Sciatic nerve (tissue), 2 donors: ENCODE measurements at places on chromosomes 2 and 18.

DNA sequence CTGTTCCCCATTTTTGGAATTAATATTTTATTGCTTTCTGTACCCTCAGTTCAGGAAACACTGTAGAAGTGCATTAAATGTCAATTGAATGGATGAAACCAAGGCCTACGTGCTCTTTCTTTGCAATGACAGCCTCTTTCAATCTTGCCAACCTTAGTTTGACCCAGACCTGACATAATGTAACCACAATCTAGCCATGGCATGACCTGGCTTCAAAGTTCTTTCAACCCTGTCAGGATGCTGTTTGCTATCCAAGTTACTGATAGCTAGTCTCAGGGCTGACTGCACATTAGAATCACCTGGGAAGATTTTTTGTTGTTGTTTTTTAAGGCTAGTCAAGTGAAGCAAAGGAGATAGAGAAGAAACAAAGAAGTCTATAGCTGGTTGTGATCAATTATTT, 190.9 kb upstream of the PKDCC start:
- DNase-seq, result no peak

GRCh38 chr2:25756536-25756935, 83.2 kb upstream of the DTNB start:
- DNase-seq, result no peak

- no peak for DNase-seq
These were observed 19.7 kb upstream of the SFXN5 start for GRCh38 chr2:73091164-73091563.

GRCh38 chr2:120778244-120778643, 42.6 kb downstream of the GLI2 start:
- no peak for DNase-seq

- DNase-seq, result peak; percentile 67
These were observed 149.6 kb downstream of the IRS1 start for GRCh38 chr2:226649871-226650660.

DNA sequence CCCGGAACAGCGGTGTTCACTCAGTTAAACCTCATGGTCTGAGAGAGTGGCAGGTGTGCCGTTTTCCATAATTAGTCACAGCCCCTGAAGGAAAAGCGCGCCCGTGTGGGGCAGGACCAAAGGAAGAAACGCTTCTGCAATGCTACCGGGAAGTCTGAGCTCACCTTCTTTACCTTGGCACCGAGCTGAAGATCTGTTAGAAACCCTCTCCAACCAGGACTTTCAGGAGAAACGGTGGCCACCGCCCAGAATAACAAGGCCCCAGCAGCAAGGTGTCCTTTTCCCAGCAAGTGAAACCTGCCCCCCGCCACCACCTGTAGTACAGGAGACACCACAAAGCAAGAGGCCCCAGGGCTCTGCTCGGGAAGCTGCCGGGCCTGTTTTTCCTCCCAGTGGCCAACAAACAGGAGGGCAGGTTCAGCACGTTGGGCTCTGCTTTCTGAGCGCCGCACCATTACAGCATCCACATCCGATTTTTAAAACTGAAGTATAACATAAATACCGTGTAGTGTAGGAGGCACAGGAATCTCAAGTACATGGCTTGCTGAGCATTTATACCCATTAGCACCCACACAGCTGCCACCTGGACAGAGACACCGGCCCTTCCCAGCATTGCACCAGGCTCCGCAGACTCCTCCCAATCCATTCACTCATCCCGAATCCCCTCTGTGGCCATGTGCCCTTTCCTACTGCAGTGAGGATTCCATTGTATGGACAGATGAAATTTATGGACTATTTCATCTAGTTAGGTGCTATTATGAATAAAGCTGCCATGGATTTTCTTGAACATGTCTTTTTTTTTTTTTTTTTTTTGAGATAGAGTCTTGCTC, 121.8 kb upstream of the RIOK3 start:
- DNase-seq, result no peak

- peak; percentile 58 for DNase-seq
These were observed 19.4 kb upstream of the PAX3 start for GRCh38 chr2:222318026-222318711.

GRCh38 chr18:3679241-3679640, 229.3 kb downstream of the TGIF1 start:
- DNase-seq, result no peak

DNA sequence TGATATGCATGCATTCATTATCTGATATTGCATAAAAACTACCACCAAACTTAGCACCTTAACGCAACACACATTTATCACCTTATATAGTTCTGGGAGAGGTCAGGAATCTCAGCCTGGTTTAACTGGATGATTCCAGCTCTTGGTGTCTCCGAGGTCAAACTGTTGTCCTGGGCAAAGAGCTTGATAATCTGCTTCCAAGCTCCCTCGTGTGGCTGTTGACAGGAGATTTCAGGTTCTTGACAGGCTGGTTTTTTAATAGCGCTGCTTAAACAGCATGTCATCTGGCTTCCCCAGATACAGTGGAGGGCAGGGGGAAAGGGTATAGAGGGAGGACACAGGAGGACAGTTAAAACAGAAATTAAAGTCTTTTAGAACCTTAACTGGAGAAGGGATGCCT, 785.0 kb downstream of the CNTNAP5 start:
- DNase-seq, result no peak

DNA sequence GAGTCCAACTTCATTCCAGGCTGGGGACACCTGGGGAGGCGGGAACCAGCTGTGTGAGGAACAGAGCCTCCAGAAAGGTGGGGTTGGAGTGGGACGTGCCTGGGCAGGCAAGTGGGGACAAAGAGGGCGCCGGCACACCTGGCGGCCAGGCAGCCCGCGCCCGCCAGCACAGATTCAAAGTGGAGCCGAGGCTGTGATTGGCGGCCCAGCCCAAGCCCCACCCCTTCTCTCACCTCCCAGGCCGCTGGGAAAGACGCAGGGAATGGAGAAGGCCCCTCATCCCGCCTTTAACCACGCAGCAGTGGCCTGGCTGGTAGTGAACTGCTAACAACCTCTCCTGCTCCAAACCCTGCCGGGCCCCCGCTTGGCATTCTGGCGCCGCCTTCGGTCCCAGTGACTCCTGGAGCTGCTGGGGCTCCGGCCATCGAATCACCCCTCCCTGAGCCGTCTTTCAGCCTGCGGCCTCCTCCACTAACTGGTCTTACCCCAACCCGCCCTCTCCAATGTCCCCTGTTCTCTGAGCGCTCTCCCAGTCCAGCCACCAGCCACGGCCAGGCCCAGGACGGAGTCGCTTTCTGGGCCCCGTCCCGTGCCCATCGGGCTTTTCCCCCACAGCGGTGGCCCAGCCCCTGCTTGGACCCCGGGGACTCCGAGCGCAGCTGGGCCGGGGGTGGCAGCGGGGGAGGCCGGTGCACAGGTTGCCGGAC, 27.9 kb upstream of the PTMA start:
- no peak for DNase-seq

GRCh38 chr2:78351208-78351607, 674.3 kb upstream of the REG3G start:
- DNase-seq, result no peak

DNA sequence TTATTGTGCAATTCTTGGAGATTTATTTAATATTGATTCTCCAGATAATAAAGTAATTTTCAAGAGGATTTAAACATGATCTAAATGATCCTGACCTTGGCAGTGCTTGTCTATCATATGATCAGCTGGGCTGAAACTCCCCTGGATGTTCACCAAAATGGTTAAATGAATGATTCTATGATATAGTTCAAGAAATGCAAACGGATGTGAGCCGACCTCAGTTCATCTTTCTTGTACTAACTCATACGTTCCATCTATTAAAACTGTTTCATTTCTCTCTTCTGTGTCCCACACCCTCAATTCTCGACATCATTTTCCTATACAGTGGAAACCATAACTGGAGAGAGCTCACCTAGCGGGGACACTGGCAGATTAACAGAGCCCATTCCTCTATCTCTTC, 281.7 kb upstream of the CCDC68 start:
- DNase-seq, result no peak

DNA sequence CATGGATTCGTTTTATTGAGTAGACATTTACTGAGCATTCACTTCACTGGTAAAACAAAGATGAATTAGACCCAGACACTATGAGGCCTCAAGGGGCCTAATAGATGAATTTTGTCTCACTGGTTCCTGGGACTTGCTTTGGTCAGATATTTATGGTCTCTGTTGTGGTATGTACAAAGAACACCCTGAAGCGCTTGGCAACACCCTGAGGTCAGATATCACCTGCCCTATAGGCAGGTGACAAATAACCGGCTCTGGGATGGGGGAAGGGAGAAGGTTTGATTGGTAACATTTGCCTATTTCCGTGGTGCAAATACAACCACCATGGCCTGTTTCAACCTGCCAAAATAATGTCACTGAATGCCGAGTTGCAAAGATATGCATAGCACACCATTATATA, 105.6 kb upstream of the STON1 start:
- DNase-seq, result no peak

DNA sequence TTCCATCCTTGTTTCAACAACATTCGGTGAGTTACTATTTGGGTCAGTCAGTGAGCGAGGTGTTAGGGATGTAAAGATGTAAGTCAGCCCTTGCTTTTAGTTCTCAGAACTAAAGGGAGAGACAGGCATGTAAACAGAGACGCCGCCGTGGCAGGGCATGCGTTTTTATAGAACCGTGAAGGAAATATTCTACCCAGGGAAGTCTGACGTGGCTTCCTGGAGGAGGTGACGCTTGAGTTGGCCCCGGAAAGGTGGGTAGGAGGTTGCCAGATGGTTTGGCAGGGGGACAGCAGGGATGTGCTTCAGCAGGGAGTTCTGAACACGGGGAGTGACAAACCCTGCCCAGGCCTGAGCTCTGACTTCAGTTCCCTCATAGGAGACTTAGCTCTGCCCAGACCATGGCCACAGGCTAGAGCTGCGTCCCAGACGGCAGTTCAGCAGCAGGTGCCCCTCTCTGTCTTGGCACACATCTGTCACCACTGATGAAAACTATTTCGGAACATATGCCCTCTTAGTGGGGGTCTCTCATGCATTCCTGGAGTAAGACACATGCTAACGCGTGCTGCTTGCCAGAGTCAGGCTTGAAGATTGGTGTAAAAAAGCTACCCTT, 23.4 kb upstream of the RPL31 start:
- DNase-seq, result peak; percentile 45

DNA sequence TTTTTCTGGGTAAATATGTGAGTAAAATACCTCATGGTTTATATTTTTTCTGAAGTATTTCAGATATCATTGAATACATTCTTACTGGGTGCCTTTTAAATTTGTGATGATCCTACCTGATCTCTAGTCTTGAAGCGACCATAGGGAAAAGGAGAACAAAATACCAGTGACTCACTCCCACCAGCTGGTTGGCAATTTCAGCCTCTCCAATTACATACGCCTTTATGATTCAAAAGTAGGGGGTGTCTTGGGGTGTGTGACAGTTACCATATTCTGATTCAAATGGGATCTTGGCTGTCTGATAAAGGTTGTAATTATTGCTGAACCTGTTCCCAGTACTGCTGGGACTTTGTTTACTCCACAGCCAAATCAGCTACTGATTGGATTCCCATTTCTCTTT, 175.9 kb upstream of the NXPH2 start:
- no peak for DNase-seq

GRCh38 chr2:182101263-182101662, 115.6 kb downstream of the PPP1R1C start:
- DNase-seq, result no peak

DNA sequence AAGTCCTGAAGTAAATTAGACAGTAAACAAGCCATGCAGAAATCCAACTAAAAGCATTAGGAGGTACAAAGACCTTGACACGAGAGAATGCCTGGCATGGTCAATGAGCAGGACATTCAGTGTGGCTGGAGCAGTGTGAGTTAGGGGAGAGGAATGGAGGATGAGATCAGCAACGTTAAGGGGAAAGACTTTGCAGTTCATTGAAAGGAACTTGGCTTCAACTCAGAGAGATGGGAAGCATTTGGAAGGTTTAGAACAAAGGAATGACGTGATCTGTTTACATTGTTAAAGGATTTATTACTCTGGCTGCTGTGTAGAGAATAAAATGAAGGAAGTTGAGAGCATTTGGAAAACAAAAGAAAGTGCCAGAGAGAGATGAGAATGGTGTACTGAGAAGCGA, 621.3 kb downstream of the XIRP2 start:
- DNase-seq, result no peak

GRCh38 chr2:169771021-169771420, 27.6 kb upstream of the SSB start:
- DNase-seq, result no peak

DNA sequence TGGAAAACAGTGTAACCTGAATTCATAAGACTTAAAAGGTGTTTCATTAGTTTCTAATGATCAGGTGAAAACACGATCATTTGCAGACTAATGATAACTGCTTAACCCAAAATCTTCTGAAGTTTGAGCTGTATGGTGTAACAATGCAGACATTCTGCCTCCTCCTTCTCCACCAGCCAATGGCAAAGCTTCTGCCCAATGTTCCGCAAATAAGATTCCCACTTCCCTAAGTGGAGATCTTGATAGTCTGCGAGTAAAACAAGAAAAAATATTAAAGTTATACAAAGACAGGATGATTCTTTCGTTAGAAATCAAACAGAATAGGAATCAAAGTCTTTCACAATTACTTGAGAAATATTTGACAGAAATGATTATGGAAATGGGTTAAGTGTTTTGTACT, 8.1 kb downstream of the C2orf42 start:
- no peak for DNase-seq

DNA sequence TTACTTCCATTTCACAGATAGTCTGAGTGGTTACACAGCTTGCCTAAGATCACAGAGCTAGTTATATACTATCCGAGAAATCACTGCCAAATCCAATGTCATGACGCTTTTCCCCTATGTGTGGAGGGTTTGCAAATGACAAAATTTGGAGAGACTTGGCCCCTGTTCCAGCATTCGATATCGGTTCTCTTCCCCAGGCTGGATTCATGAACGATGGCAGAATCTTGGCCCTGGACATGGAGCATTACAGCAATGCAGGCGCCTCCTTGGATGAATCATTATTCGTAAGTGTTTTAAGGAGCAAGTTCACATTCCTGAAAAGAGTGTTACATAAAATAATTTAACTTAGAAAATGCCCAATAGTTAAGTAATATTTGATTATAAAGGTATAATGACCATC, 55.1 kb downstream of the AOX1 start:
- DNase-seq, result no peak

- no peak for DNase-seq
These were observed 27.4 kb upstream of the PPP3R1 start for GRCh38 chr2:68279691-68280090.

- no peak for DNase-seq
These were observed 35.7 kb upstream of the GPR155 start for GRCh38 chr2:174522553-174522952.

DNA sequence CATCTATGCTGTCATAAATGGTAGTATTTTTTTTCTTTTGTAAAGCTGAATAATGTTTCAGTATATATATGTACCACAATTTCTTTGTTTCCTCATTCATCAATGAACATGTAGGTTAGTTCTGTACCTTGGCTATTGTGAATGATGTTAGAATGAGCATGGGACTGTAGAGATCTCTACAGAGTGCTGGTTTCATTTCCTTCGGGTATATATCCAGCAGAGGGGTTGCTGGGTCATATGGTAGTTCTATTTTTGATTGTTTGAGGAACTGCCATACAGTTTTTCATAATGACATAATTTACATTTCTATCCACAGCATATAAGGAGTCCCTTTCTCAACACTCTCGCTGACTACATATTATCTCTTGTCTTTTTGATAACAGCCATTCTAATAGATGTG, 243.5 kb downstream of the CDH7 start:
- DNase-seq, result no peak
